ENCODE measurements at places on chromosomes 1 and 21. TPM values are rescaled to one million over a fixed set of nuclear protein-coding genes. Genes with fewer than 3 reads are reported as not detected.

Gene CACNA1S
- total RNA-seq = not detected

Gene CDA
- total RNA-seq = 13.0 TPM

Gene CDK18
- 14.6 TPM for total RNA-seq

Gene TMEM200B
- 9.0 TPM for total RNA-seq

Gene MMEL1
- total RNA-seq = 0.65 TPM

Gene SPATA1
- total RNA-seq = not detected

Gene OR14K1
- not detected for total RNA-seq

Gene CD1B
- total RNA-seq = not detected

Gene MKNK1
- 17.7 TPM for total RNA-seq

Gene RIPK4
- 65.1 TPM for total RNA-seq

Gene TRAPPC10
- total RNA-seq = 26.9 TPM

Gene IBA57
- 2.6 TPM for total RNA-seq
